A549 treated with ZK216348 at 1 μM for 4 hours (cell line): ENCODE measurements at places on chromosomes 2 and 18. TPM values are rescaled to one million over a fixed set of nuclear protein-coding genes. Genes with fewer than 3 reads are reported as not detected.

Gene FAP
- total RNA-seq, result not detected in 5 replicates

Gene CIB4
- total RNA-seq, result 0.44 to 0.93 TPM (median 0.52 TPM) in 3 of 5 replicates, not detected in the others

Gene MPP4
- 0.06 to 0.13 TPM (median 0.10 TPM) in 3 of 5 replicates, not detected in the others for total RNA-seq

Gene HNMT
- total RNA-seq, result 0.36 to 2.4 TPM (median 1.3 TPM) in 5 replicates

Gene NHEJ1
- total RNA-seq, result 14.2 to 16.2 TPM (median 15.2 TPM) in 5 replicates

Gene MGAT4A
- 1.3 to 2.3 TPM (median 2.0 TPM) in 5 replicates for total RNA-seq

Gene PRPF40A
- 67.7 to 101 TPM (median 89.0 TPM) in 5 replicates for total RNA-seq

Gene IL1RL2
- total RNA-seq, result not detected in 5 replicates
